ENCODE measurements at places on chromosomes 4 and X. TPM values are rescaled to one million over a fixed set of nuclear protein-coding genes. Genes with fewer than 3 reads are reported as not detected.

The PDZD4 gene
- polyA plus RNA-seq: 2.1 TPM

The MAGEE1 gene
- 53.6 TPM for polyA plus RNA-seq

The RAB33A gene
- polyA plus RNA-seq: 40.4 TPM

The ITIH6 gene
- not detected for polyA plus RNA-seq

The TRPC5OS gene
- not detected for polyA plus RNA-seq

Measured in Purkinje cell (primary cell).